ENCODE measurements at places on chromosomes 3 and 15.

- DNase-seq: no peak
Observed at GRCh38 chr3:14523792-14524191, 16.4 kb downstream of the GRIP2 start.

- DNase-seq: no peak
Observed at GRCh38 chr3:52401551-52401950, 43.4 kb downstream of the SEMA3G start.

DNA sequence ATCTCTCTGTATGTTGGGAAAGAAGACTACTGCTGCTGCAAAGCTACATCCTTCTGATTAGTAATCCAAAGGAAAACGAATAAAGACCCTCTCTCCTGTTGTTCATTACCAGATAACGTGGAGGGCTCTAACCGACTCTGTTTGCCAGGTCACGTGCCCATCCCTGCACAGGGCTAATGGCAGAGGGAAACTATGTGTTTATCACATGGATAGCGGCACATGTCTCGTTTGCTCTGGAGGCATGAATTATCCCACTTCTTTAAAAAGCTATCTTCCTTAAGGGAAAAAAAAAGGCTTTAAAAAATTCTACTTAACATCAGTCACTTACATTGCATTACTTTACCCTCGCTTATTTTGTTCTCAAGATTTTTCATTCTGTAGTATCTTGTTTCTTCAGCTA, 32.9 kb upstream of the APEH start:
- DNase-seq: no peak

- no peak for DNase-seq
Observed at GRCh38 chr3:32551496-32551895, 19.2 kb downstream of the DYNC1LI1 start.

Data from activated CD4-positive, CD25-positive, alpha-beta regulatory T cell treated with anti-CD3 and anti-CD28 coated beads, Interleukin-2, amount 50 U/mL, for 72 hours (primary cell).